ENCODE measurements at places on chromosomes 5 and 9.
A peak's percentile ranks its signal among the peaks of the same experiment; 100 is the strongest.

DNA sequence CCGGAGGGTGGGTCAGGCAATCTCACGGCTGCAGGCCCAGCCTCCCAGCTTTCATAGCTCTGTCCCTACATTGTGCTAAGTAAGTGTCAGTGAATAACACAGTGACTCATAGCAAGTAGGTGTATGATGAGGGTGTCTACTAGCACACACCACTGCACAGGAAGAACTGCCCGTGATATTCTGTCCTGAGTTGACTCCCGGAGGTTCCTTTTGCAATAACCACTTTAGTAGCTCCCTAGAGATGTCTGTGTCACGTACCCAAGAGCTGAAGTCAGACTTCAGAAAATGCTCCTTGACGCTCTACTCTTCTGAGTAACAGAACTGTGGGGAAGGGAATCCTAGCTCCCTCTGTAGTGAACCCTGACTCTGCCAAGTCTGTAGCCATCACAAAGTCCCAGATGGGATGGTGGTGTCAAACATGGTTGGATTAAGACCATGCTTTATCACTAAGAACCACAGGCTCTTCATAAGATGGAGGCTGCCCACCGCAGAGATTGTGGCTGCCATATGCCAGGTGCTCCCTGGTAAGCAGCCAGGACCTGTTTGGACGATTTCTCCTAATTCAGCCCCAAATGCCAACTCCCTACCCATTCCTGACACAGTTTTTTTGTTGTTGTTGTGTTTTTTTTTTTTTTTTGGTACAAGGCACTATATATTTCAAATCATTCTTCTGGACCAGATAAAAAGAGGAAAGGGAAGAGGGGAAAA lies 352.6 kb upstream of the PANK3 start:
- DNase-seq: no peak

DNA sequence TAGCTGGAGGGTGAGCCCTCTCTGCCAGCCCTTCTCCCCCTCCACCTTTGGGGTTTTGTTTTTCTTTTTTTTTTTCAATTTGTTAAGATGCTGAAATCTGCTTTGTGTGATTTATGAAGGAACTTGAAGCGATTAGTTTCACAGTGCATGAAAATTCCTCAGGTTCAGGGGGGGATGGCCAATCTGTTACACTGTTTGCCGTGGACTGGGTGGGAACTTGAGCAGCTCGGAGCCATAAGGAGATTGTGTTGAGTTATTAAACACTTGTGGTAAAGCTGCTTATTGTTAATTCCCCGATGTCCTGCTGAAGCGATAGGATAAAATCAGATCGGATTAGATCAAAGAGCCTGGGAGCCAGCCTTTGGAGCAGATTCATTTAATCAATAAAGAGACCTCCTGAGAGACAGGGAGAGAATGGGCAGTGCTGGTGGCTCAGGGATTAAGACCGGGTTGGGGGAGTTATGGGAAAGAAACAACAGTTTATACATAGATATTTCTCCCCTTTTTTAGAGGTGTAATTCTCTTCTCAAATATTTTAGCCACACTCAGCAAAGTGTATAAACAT lies 105.8 kb upstream of the SPATA31D4 start:
- DNase-seq: no peak

GRCh38 chr5:18607570-18607969 lies 973.3 kb downstream of the TAF11L14 start:
- DNase-seq: no peak

DNA sequence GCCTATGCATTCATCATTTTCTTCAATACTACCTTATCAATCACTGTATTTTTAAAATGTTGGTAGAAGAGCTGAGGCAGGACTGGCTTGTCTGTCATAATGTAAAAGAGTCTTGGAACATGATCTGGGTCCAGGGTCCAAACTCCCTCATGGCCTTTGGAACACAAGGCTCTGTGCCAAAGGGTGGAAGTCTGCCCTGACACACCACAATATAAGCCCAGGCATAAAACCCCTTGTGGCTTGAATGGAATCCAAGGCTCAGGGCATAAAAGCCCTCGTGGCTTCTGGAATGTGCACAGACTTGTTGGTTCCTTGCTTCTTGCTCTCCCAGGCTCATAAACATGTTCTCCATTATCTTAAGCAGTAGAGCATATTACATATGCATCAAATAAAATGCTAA lies 48.0 kb downstream of the GABRB2 start:
- DNase-seq: no peak

GRCh38 chr9:131876486-131876885 lies 136.6 kb upstream of the RAPGEF1 start:
- DNase-seq: no peak

DNA sequence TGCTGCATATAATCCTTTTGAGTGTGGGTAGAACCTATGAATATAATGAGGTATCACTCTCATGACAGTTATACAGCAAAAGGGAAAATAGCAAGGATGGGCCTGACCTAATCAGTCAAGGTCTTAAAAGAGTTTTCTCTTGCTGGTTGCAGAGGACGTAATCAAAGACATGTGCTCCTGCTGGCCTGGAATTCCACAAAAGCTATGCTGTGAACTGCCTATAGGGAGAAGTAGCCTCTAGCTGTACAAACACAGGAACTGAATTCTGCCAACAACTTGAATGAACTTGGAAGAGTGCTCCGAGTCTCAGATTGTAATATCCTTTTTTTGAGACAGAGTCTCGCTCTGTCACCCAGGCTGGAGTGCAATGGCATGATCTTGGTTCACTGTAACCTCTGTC lies 195.6 kb downstream of the PLK2 start:
- DNase-seq: no peak

DNA sequence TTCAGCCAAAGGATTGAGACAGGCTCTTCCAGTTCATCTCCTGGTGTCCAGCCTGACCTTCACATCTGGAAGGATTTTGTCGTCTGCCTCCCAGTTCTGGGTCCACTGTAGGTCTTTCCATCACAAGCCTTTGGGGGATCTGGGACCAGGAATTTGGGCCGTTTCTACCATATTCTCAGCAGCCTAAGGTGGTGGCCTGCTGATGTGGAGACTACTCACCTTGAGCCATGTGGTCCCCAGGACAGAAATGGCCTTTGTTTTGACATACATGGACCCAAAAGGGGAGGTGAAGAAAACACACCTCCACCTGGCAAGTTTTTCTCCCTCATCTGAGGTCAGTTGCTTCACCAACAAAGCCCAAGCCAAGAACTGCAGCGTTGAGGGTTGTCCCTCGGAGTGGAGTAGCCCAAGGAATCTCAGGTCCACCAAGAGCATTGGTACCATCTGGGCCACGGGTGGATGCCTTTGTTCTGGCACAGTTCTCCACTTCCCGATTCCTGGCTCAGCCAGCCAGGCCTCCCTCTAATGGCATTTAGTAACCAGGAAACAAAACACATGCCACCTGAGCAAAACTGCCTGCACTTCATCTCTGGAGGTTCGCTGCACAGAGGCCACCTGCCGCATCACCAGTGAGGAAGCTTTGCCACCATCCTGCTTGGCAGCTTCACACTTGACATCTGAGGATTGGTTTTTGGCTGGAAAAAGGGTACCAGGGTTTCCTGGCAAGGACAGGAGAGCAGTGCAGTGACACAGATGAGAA lies 24.7 kb downstream of the AMBP start:
- DNase-seq: no peak

- no peak for DNase-seq
Observed at GRCh38 chr9:129769669-129770068, 16.8 kb upstream of the PTGES start.

DNA sequence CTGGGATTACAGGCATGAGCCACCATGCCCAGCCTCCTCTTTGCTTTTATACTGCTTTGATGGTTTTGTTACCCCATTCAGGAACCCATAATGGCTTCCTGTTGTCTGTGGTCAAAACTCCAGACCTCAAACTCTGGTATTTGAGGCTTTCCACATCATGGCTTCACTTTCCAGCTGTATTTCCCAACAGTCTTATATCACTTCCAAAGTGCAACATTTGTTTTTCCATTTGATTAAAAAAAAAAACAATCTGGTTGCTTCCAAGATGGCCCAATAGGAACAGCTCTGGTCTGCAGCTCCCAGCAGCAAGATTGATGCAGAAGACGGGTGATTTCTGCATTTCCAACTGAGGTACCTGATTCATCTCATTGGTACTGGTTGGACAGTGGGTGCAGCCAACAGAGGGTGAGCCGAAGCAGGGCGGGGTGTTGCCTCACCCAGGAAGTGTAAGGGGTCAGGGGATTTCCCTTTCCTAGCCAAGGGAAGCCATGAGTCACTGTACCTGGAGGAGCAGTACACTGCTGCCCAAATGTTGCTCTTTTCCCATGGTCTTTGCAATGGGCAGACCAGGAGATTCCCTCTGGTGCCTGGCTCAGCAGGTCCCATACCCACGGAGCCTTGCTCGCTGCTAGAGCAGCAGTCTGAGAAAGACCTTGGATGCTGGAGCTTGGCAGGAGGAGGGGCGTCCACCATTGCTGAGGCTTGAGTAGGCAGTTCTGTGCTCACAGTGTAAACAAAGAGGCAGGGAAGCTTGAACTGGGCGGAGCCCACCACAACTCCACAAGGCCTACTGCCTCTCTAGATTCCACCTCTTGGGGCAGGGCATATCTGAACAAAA lies 458.4 kb downstream of the KDM4C start:
- peak; percentile 3 for DNase-seq

DNA sequence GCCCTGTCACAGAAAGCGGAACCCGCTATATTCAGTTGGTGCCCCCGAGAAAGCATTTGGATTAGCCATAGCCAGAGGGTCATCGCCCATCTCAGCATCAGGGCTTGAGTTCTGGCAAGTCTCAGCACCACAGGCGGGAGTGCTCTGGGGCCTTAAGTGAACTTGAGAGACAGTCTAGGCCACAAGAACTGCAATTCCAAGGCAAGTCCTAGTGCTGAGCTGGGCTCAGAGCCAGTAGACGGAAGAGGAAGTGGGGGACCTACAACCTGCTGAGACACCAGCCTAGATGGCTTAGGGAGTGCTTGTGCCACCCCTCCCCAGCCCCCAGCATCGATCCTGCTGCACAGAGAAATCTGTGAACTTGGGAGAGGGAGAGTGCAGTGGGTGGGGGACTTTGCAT lies 594.9 kb downstream of the CCDC171 start:
- no peak for DNase-seq

- DNase-seq: no peak
Observed at GRCh38 chr9:88355166-88355565, 33.1 kb upstream of the SPIN1 start.

- no peak for DNase-seq
Observed at GRCh38 chr9:20512106-20512505, 110.2 kb downstream of the MLLT3 start.

- no peak for DNase-seq
Observed at GRCh38 chr9:128987805-128988204, 40.3 kb downstream of the NUP188 start.

GRCh38 chr5:65252977-65253376 lies 228.7 kb downstream of the ADAMTS6 start:
- DNase-seq: no peak

DNA sequence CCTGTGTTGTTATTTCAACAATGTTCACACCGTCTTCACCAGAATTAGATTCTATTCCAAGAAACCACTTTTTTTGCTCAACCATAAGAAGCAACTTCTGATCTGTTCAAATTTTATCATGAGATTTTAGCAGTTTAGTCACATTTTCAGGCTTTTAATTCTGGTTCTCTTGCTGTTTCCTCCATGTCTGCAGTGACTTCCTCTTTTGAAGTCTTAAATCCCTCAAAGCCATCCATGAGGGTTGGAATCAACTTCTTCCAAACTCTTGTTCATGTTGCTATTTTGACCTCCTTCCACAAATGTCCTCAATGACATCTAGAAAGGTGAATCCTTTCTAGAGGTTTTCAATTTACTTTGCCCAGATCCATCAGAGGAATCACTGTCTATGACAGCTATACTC lies 25.7 kb upstream of the ENTREP1 start:
- DNase-seq: no peak

DNA sequence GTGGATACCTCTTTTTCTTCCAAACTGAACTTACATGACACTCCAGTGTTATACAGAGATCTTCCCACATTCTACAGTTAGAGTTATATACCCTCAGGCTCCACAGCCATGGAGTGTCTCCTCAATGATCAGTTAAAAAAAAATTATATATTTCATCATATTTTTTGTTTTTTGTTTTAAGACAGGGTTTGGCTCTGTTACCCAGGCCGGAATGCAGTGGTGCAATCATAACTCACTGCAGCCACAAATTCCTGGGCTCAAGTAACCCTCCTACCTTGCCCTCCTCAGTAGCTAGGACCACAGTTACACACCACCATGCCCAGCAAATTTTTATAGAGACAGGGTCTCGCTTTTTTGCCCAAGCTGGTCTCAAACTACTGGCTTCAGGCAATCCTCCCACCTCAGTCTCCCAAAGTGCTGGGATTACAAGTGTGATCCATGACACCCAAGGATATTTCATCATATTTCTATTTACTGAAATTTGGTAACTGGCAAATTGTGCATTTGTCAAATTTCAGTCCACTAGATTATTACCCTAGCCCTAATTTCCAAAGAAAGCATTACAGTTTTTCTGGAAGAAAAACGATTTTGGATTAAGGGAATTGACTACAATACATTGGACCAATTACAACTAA lies 18.1 kb upstream of the SCAI start:
- DNase-seq: no peak

DNA sequence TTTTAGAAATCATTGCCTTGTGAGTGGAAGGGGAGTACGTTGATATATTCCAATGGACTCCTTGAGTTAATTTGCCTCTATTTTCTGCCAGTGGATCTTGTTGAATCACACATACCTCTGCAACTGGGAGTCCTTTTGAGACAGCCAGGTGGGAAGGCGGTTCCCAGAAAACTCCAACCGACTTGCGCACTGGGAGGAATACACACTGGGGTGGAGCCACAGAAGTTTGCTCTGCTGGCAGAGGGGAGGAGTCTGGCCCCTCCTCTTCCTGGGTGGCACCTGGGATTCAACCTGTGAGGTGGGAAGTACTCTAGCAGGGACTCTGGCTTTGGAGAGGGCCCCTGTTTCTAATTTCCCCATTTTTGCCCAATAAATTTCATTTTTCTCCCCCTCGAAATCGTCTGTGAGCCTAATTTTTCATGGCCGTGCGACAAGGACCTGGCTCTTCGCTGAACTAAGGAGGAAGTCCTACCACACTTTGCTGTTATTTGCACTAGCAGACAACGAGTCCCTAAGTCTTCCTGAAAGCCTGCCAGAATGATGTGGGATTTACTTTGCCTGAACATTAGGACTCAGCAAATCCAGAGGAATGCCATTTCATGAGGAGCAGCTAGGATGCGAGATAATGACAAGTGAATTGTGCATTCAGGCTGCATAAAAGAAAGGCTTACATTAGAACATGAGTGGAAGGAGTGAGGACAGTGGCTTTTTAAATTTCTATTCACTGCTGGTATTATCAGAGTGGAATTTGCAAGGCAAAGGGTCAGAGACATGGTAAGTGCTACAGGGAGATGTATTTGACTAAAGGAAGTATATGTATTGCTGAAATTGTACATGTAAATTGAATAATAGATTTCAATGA lies 67.2 kb downstream of the PRLR start:
- no peak for DNase-seq

- no peak for DNase-seq
Observed at GRCh38 chr5:138938526-138938925, 63.4 kb upstream of the LRRTM2 start.

DNA sequence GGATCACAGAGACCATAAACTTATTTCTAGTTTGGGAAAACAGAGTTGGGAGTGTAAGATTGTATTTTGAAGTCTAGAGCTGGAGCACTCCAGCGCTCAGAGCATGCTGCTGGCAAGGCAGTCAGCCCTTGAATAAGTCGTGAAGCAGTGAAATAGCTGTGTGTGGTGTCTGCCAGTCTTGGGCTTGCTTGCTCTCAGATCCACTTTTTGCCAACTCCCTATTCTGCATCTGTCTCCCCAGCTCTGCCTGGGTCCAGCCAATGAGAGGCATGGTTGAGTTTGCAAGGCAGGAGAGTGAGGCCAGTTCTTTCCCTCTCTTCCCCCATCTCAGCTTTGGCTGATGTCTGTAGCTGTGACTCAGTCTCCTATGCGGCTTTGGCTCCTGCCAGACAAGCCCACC lies 23.3 kb upstream of the RASGRF2 start:
- DNase-seq: no peak
